Cardiac muscle cell (in vitro differentiated cells and primary cell): ENCODE measurements at places on chromosomes 2 and 18.
A peak's percentile ranks its signal among the peaks of the same experiment; 100 is the strongest.

DNA sequence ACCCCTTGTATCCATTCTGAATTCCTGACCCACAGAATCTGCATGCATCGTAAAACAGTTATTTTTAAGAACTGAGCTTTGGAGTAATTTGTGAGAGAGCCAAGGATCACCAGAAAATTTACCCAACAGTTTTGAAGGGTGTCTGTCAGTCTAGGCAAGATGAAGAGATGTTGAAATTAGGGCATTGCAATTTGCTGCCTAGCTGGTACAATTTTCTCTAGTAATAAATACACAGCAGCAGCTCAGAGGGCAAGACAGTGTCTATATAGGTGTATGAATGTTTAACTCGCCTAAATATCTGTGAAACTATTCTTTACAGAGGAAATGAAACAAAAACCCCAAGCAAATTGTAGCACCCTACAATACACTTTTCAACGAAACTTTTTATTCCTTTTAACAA, 377.8 kb upstream of the POU3F3 start:
- no peak for DNase-seq

GRCh38 chr2:88658326-88658725, 31.1 kb upstream of the EIF2AK3 start:
- DNase-seq: peak; percentile 65

GRCh38 chr2:46034535-46034934, 262.7 kb upstream of the EPAS1 start:
- DNase-seq: peak; percentile 63

GRCh38 chr2:130728007-130728454, 839 bp upstream of the GPR148 start:
- DNase-seq: peak; percentile 21

DNA sequence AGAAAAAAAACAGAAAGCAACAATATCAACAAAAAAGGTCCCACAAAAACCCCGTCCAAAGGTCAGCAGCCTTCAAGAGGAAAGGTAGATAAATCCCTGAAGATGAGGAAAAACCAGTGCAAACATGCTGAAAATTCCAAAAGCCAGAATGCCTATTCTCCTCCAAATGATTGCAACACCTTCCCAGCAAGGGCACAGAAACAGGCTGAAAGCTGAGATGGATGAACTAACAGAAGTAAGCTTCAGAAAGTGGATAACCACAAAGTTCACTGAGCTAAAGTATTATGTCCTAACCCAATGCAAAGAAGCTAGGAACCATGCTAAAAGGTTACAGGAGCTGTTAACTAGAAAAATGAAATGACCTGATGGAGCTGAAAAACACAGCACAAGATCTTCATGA, 226.4 kb upstream of the DSEL start:
- DNase-seq: no peak

DNA sequence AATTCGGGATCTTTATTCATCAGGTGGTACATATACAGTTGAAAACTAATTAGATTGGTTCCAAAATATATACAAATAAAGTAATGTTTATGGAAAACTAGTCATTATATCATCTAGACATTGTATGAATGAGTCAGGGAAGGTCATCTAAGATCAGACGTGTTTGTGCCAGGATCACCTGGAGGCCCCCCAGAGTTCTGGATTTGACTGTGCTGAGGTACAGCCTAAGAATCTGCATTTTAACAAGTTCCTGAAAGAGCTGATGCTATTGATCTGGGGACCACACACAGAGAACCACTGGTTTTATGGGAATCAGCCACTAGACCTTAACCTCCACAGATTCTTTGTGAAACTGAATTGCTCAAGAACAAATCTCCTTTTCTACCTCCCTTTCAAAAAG, 43.2 kb downstream of the PARD6G start:
- no peak for DNase-seq

- no peak for DNase-seq
Measured at GRCh38 chr2:102460467-102460866, 12.6 kb upstream of the SLC9A4 start.

DNA sequence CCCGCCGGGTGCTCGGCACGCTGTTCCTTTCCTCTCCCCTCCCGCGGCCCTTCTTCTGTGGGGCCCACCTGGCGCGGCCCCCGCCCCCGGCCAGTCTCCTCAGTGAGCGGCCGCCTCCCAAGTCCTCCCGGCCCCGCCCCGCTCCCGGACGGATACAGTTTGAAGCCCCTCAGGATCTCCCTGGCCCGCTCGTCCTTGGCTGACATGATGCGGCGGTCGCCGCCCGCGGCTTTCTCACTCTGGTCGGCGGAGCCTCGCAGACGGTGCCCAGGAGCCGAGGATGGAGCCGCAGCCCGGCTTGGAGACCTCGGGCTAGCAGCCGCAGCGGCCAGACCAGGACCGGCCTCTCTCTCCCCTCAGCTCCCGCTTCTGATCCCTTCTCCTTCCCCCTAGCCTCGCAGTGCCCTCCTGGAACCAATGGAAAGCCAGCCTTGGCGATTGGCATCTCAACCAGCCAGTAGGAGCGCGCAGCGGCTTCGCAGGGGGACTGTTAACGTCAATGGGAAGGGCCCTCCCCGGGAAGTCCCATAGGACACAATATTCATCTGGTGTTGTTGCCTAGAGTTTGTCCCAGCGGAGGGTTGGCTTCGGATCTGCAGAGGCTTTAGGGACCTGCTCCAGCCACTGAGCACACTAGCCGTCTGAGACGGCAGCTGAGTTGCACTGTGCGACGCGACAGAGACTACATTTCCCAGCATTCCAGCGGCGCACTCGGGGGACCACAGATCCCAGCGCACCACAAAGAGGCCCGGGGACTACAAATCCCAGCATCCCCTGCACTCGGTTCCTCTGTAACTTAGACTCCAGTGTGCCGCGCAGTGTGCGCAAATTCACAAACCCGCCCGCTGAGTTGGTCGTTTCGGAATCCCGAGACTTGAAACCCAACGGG, at the start of gene PDE6D:
TSS of gene PDE6D (minus strand) at position 374 of the 889 bp plus-strand sequence. CDS start at position 206, 168 bp downstream.
- peak; percentile 99 for DNase-seq

GRCh38 chr2:241007111-241007510, 8.7 kb downstream of the SNED1 start:
- DNase-seq: no peak

DNA sequence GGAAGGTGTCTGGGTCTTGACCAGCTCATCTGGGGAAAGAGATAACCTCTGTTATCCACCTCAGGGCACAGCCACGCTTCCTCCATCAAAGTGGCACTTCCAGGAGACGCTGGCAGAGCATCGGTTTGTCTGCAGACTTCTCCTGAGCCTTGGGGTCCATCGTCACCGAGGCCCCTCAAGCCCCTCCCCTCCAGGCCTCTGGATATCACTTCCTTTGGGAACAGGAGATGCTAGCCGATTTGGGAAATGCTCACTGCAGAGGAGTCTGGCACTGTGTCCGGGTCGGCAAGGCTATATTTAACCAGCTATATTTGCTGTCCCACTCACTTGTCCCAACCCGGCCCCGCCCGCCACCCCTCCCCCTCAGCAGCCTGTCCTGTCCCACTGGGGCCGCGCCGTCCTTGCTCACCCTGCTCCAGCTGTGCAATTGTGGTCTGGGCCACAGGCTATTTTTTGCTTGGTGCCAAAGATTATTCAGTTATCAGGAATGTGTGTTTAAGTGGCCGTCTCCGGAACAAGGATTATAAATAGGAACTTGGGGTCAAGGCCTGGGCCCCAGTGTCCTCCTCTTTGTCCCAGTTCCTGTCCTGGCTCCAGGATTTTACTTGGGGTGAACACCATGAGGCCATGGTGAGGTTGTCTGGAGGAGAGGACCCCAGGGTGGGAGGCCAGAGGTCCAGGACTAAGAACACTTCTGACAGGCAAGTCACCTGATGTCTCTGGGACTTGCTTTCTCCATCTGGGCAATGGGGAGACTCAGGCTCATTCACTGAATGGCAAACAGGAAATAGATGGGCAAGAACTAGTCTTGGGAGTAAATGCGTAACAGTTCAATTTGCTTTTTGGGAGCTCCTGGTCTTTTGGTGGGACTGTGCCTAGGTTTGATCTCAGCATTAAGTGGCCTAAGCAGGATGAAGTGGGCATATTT, 263.6 kb downstream of the DYSF start:
- peak; percentile 88 for DNase-seq

DNA sequence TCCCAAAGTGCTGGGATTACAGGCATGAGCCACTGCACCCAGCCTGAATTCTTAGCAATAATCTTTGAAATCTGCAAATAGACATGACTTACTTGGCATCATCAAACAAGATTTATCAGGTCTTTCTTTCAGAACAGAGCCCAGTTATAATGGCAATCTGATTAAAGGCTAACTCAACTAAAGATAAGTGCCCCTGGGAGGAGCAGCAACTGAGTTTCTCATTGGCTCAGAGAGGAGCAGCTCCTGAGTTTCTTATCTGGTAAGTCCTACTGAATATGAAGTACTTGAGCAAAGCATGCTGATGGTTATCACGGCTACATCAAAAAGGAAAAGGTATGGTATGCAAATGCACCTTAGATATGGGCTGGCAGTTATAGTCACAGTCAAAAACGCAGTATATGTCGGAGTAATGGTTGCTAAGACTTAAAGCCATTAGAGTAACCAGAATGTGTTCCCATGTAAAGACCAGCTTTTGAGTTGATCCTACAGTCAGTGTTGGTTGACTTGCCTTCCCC, 15.0 kb upstream of the AP1S3 start:
- no peak for DNase-seq

DNA sequence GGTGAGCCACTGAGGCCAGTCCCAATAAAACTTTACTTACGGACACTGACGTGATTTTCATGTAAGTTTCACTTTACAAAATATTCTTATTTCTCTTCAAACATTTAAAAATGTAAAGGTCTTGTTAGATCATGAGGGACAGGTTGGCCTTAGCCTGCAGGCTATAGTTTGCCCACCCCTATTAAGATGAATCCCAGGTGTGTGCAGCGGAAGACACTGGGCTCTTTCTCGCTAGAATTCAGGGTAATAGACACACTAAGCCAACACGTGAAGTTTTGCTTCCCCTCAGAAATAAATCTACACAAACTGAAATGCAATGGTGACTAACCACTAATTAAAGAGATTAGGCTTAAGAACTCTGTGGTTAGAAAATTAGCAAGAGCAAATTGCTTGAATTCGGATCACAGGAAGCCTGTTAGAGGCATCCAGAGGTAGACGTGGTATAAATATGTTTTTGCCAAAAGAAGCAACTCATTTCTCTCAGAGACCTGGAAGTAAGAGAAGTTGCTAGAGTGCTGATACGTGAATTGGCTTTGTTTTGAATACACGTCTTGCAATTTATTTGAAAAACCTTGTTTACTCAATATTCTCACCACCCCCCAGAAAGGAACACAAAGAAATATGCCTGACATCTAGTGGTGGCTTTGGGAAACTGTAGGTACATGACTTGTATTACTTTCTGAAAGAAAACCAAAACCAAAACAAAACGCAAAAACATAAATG, 151.6 kb downstream of the DTNB start:
- DNase-seq: peak; percentile 91

DNA sequence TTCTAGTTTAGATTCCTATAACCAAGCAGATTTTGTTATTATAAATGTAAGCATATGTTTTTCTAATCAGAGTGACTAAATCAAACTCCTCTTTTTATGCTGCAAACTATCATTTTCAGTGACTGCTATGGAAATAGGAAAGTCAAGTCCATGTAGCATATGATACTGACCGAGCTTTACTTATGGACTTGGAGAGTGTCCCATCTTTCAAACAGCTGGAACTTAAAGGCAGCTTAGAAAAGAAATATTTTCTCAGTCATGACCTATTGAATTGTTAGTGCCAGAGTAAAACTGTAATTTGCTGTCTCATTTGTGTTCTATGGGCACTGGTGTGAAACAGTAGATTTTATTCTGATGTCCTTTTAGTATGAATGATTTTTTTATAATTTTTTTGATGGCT, 76.7 kb downstream of the PHLPP1 start:
- no peak for DNase-seq

DNA sequence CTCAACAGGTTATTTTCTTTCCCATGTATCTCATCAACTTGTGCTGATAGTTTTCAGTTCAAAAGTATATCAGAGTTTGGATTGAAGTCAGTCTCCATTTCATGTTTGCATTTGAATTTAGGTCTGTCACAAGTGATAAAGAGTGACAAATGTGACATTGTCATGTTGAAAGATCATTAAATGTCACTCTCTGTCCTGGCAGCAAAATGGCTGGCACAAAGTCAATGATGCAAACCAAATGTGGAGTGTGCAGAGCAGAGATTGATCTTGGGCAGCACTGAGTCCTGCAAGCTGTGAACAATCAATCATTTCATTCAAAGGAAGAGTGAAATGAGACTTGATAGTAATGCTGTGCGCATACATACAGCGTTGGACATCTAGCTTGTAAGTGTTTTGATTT, 421.8 kb upstream of the CDH7 start:
- DNase-seq: no peak
